PC-9 (cell line): ENCODE measurements at places on chromosomes 1 and 21. TPM values are rescaled to one million over a fixed set of nuclear protein-coding genes. Genes with fewer than 3 reads are reported as not detected.

Gene SEMA4A
- 16.2 and 19.1 TPM in 2 replicates for total RNA-seq

Gene CFAP107
- not detected in 2 replicates for total RNA-seq

Gene ANKRD45
- total RNA-seq: 0.28 TPM in 1 of 2 replicates, not detected in the other

Gene GJA5
- total RNA-seq: 2.8 and 8.7 TPM in 2 replicates

Gene KCNJ9
- total RNA-seq: not detected in 2 replicates

Gene NEK2
- 56.0 and 60.5 TPM in 2 replicates for total RNA-seq

Gene SMIM11
- total RNA-seq: 3.1 and 18.1 TPM in 2 replicates

Gene GBP1
- total RNA-seq: 6.0 and 7.3 TPM in 2 replicates

GRCh38 chr1:1203561-1204424 lies 2.6 kb downstream of the TNFRSF18 start:
- no peak overlapping the region for H3K27ac ChIP-seq
- H3K4me1 ChIP-seq: peaks cover 10% of the 10 kb centered on the region

GRCh38 chr1:4741876-4742423 lies 87.5 kb downstream of the AJAP1 start:
- no peak for DNase-seq
- peaks cover 15% of the 10 kb centered on the region; the same call in 1 of the 2 replicates for H3K27me3 ChIP-seq
- H3K27ac ChIP-seq: no peak overlapping the region
- H3K36me3 ChIP-seq: no peaks in the 10 kb centered on the region
- H3K4me3 ChIP-seq: no peak overlapping the region

GRCh38 chr1:167763525-167764220 lies 41.9 kb downstream of the MPZL1 start:
- peaks cover 8% of the 10 kb centered on the region; the same call in 1 of the 2 replicates for H3K36me3 ChIP-seq
- no peak for DNase-seq
- no peaks in the 10 kb centered on the region for H3K4me1 ChIP-seq
- no peak overlapping the region for H3K27ac ChIP-seq

- no peaks in the 10 kb centered on the region for H3K36me3 ChIP-seq
- H3K4me1 ChIP-seq: no peaks in the 10 kb centered on the region
- no peak for DNase-seq
- no peaks in the 10 kb centered on the region for H3K27me3 ChIP-seq
Measured at GRCh38 chr1:168105846-168106245, 30.9 kb downstream of the GPR161 start.

GRCh38 chr1:109783436-109783835 lies 19.7 kb upstream of the EPS8L3 start:
- H3K27ac ChIP-seq: peak overlapping the region; percentile 89
- no peaks in the 10 kb centered on the region for H3K27me3 ChIP-seq
- H3K4me3 ChIP-seq: peak overlapping the region; percentile 12; the same call in 1 of the 2 replicates
- no peaks in the 10 kb centered on the region for H3K36me3 ChIP-seq
- DNase-seq: peak; percentile 77

DNA sequence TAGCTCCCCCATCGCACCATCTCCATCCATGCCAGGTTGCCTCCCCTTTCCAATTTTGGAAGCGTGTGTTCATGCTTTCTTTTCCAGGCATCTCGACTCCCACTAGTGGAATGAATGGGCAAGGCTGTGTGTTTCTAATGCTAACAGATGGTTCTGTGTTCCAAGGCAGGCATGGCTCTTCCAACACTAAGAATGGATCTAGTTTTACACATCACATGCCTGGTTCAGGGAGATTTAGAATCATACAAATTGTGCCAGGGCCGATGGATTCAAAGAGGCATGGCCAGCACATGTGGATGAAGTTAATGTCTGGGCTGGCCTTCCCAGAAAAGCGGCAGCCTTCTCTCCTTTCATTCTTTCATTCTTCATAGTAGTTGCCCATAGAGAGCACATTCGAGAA lies 438.7 kb downstream of the PRDM2 start:
- peaks cover 3% of the 10 kb centered on the region; the same call in 1 of the 2 replicates for H3K27me3 ChIP-seq
- no peaks in the 10 kb centered on the region for H3K4me1 ChIP-seq
- H3K4me3 ChIP-seq: no peak overlapping the region
- no peaks in the 10 kb centered on the region for H3K36me3 ChIP-seq

- peaks cover 8% of the 10 kb centered on the region for H3K27me3 ChIP-seq
- no peak overlapping the region for H3K27ac ChIP-seq
- no peaks in the 10 kb centered on the region for H3K4me1 ChIP-seq
- no peak for DNase-seq
- H3K4me3 ChIP-seq: no peak overlapping the region
- H3K36me3 ChIP-seq: no peaks in the 10 kb centered on the region
Measured at GRCh38 chr1:118636004-118636403, 352.1 kb downstream of the TBX15 start.

DNA sequence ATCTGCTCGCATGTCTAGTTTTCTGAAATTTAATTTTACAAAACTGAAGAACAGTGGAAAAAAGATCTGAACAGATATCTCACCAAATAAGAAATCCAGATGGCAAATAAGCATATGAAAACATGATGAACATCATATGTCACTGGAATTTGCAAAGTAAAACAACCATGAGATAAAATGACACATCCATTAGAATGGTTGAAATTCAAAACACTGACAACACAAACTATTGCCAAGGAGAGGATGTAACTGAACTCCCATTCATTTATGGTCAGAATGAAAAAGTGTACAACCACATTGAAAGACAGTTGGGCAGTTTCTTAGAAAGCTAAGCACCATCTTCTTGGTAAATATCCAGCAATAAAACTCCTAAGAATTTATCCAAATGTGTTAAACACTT lies 312.7 kb upstream of the NCAM2 start:
- no peaks in the 10 kb centered on the region for H3K4me1 ChIP-seq
- H3K27me3 ChIP-seq: no peaks in the 10 kb centered on the region
- no peak overlapping the region for H3K27ac ChIP-seq

DNA sequence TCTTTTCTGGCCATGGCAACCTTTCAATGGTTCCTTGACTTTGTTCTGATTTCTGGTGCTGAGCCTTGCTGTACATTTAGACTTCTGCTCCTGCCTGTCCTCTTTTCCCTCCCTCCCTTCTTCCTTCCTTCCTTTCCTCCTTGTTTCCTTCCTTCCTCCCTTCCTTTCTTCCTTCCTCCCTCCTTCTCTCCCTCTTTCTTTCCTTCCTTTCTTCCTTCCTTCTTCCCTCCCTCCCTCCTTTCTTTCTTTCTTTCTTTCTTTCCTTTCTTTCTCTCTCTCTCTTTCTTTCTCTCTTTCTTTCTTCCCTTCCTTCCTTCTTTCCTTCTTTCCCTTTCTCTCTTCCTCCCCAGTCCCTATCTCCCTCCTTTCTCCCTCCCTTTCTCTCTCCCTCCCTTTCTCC lies 10.4 kb upstream of the IGSF21 start:
- no peak overlapping the region for H3K4me3 ChIP-seq
- H3K36me3 ChIP-seq: no peaks in the 10 kb centered on the region
- no peak for DNase-seq
- H3K27ac ChIP-seq: no peak overlapping the region
- H3K27me3 ChIP-seq: peaks cover 22% of the 10 kb centered on the region

DNA sequence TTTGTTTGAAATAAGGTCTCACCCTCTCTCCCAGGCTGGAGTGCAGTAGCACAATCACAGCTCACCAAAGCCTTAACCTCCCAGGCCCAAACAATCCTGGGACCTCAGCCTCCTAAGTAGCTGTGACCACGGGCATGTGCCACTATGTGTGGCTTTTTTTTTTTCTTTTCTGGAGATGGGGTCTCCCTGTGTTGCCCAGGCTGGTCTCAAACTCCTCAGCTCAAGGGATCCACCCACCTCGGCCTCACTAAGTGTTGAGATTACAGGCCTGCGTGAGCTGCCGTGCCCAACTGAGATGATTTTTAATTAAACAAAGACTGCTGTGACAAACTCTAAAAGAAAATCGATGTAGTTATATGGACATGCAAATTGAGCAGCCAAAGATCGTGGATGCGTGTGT lies 768.4 kb upstream of the ADGRL2 start:
- H3K4me3 ChIP-seq: no peak overlapping the region
- H3K27me3 ChIP-seq: no peaks in the 10 kb centered on the region
- H3K4me1 ChIP-seq: no peaks in the 10 kb centered on the region
- no peaks in the 10 kb centered on the region for H3K36me3 ChIP-seq
- no peak overlapping the region for H3K27ac ChIP-seq

- H3K27ac ChIP-seq: no peak overlapping the region
- peaks cover 26% of the 10 kb centered on the region for H3K4me1 ChIP-seq
- no peak for DNase-seq
- no peaks in the 10 kb centered on the region for H3K36me3 ChIP-seq
Measured at GRCh38 chr1:226670073-226670472, 69.0 kb downstream of the ITPKB start.

- H3K36me3 ChIP-seq: no peaks in the 10 kb centered on the region
- H3K4me1 ChIP-seq: peaks cover 70% of the 10 kb centered on the region
Measured at GRCh38 chr1:23530747-23531561, at the start of gene E2F2. E2F2 (minus strand) TSS chr1:23531233; CDS start chr1:23530793, 440 bp downstream.

DNA sequence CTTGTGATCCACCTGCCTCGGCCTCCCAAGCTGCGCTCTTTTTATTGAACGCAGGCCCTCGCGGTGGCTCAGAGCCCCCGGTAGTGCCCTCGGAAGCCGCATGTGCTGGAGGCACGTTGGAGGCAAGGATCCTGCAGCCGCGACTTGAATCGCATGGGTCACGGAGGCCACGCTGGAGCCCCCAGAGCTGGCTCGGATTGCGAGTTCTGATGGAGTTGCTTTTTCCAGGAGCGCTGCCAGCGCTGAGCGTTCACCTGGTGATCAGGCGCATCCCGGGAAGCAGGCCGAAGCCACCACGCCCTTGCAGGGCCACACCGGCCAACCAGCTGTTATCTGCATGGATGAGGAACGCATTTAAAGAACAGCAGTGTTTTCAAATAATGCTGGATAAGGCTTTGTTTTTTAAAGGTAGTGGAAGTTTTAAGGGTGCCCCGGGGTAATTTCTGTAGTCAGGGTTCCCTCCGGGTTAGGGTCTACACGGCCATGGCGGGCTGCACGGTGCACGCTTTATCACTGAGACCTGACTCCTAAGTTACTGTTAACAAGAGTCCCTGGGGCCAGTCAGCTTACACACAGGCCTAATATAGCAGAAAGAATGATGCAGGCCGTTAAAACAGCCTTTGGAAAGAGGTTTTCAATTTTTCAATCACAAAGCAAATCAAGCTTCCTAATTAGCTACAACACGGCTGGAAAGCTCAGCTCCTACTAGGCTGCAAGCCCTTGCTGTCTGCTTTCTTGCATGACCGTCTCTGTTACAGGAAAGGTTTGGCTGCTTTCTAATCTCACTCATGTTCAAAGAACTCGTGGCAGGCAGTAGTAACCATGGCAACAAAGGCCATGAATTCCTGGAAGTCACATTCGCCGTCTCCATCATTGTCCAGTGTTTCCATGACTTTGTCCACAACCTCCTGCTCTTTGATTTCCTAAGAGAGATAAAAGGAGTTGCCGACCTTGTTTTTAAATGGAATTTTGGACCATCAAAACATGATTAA lies 6.0 kb downstream of the S100B start:
- no peak for DNase-seq
- no peak overlapping the region for H3K27ac ChIP-seq
- no peaks in the 10 kb centered on the region for H3K4me1 ChIP-seq

- H3K4me3 ChIP-seq: no peak overlapping the region
- no peak for DNase-seq
- H3K27ac ChIP-seq: no peak overlapping the region
- H3K27me3 ChIP-seq: no peaks in the 10 kb centered on the region
Measured at GRCh38 chr1:27571439-27572018, 32.4 kb downstream of the AHDC1 start.

- no peaks in the 10 kb centered on the region for H3K27me3 ChIP-seq
- H3K4me1 ChIP-seq: peaks cover 66% of the 10 kb centered on the region
- peak overlapping the region; percentile 99 for H3K27ac ChIP-seq
- peak overlapping the region; percentile 100 for H3K4me3 ChIP-seq
- H3K36me3 ChIP-seq: peaks cover 53% of the 10 kb centered on the region
Measured at GRCh38 chr21:41759214-41759840, 7.5 kb downstream of the RIPK4 start.

DNA sequence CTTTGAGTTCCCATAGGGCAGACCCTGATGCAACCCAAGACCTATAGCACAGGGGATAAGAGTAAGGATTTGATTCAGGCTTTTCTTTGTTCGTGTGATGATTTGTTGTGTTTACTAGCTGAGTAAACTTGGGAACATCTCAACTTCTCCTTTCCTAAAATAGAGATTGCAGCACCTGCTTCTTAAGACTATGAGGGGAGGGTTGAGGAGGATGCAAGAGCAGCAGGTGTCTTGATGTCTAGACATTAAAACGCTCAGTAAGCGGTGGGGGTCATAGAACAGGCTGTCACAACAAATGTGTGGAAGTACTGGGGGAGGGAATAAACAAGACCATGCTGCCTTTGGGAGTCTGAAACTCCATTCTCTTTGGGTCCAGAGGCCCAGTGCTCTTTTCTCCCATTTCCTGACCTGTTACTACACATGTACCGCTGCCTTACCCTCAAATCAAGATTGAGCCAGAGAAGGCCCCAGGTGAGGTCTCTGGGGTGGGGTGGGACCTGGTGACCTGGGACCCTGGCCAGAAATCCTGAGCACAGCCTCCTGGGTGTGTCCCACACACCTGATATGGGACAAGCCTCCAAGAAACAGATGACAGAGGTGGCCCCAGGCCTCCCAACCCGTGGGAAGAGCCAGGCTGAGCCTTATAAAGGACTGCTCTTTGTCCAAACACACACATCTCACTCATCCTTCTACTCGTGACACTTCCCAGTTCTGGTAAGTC lies at the start of gene S100A7A:
Gene S100A7A, plus strand, starts transcription at position 671 of the 721 bp plus-strand sequence. CDS start 1,563 bp downstream, outside the sequence.
- H3K4me1 ChIP-seq: no peaks in the 10 kb centered on the region
- H3K27me3 ChIP-seq: peaks cover 35% of the 10 kb centered on the region
- DNase-seq: no peak
- H3K4me3 ChIP-seq: no peak within 1 kb of the TSS
- no peak within 1 kb of the TSS for H3K27ac ChIP-seq

GRCh38 chr1:20151906-20152598 lies 12.9 kb downstream of the PLA2G2F start:
- no peaks in the 10 kb centered on the region for H3K27me3 ChIP-seq
- H3K4me3 ChIP-seq: peak overlapping the region; percentile 21; the same call in 1 of the 2 replicates
- DNase-seq: peak; percentile 83
- H3K27ac ChIP-seq: peak overlapping the region; percentile 91
- H3K36me3 ChIP-seq: peaks cover under 1% of the 10 kb centered on the region; the same call in 1 of the 2 replicates
- H3K4me1 ChIP-seq: peaks cover 20% of the 10 kb centered on the region

DNA sequence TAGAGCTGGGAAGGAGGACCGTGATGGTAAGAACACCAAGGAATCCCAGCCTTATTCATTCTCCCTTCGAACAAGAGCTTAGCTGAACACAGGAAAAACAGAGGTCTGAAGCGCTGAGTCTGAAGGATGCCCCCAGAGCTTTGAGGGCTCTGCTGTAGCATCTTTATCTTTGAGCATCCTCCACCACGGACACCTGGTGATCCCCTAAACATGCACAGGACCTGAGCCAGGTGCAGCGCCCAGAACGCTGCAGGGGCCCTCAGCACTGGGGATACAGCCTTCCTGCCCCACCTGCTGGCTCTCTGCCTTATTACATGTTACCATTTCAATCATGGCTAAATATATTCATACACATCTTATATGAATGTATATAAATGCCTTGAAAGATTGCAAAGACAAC lies 7.7 kb upstream of the GPATCH4 start:
- no peak overlapping the region for H3K27ac ChIP-seq
- H3K4me3 ChIP-seq: no peak overlapping the region
- peak; percentile 50 for DNase-seq

- no peaks in the 10 kb centered on the region for H3K27me3 ChIP-seq
- no peak for DNase-seq
- H3K4me3 ChIP-seq: no peak overlapping the region
Measured at GRCh38 chr1:111517469-111518225, 14.2 kb upstream of the ADORA3 start.

DNA sequence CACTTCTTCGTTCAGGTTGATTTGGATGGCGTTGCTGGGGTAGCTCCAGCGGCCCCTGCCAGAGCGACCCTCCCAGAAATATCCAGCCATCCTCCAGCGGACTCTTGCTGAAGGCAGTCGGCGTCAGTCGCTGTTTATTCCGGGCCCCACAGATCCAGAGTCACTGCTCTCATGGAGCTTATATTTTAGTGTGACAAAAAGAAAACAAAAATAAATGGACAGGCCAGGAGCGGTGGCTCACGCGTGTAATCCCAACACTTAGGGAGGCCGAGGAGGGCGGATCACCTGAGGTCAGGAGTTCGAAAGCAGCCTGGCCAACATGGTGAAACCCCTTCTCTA lies 791 bp upstream of the CFAP298 start:
- H3K4me3 ChIP-seq: peak overlapping the region; percentile 90
- H3K27me3 ChIP-seq: no peaks in the 10 kb centered on the region
- H3K4me1 ChIP-seq: peaks cover 8% of the 10 kb centered on the region; the same call in 1 of the 2 replicates
